SW 1271 (cell line): ENCODE measurements at places on chromosomes 4 and X.

GRCh38 chrX:43176686-43177085 is 398.7 kb upstream of the PPP1R2C start:
- DNase-seq, result no peak

DNA sequence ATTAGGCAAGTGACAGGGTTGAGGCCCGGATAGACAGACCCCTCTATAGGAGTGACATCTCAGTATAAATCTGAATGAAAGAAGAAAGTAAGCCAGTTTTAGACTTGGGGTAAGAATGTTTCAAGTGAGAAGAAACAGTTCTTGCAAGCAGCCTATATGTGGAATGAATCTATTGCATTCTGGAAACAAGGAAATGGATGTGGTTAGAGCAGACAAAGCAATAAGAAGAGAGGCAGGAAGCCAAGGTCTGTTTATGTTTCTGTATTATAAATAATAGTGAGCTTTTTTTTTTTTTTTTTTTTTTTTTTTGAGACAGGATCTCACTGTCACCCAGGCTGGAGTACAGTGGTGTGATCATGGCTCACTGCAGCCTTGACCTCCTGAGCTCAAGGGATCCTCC is 255.8 kb downstream of the UNC5C start:
- DNase-seq, result no peak

GRCh38 chr4:24453951-24454350 is 130.4 kb downstream of the DHX15 start:
- no peak for DNase-seq

GRCh38 chr4:24690436-24690835 is 104.9 kb upstream of the SOD3 start:
- DNase-seq, result no peak

- DNase-seq, result no peak
These were observed 945.3 kb upstream of the GRIA3 start for GRCh38 chrX:122238801-122239200.

DNA sequence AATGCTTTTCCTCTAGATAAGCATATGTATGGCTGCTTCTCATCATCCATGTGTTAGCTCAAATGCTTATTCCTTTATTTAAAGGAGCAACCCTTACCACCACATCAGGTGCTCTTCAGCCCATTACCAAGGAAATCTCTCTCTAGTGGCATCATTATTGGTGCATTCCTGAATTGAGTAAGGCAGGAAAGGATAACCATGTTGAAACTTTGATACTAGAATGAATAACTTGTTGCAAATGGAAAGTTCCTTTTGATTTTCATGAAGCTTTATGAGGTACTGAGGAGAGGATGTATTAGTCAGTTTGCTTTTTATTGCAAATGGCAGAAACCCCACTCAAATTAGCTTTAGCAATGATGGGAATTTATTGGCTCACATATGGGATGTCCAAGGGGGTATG is 212.3 kb upstream of the FGF13 start:
- DNase-seq, result no peak
